Stimulated activated CD4-positive, alpha-beta T cell treated with anti-CD3 and anti-CD28 coated beads, Interleukin-1b, Interleukin-23, amount 100 ng/mL, for 24 hours (primary cell): ENCODE measurements at places on chromosomes 3 and 15.
A peak's percentile ranks its signal among the peaks of the same experiment; 100 is the strongest.

GRCh38 chr3:195163719-195164572 is 107.0 kb downstream of the XXYLT1 start:
- no peak for DNase-seq

DNA sequence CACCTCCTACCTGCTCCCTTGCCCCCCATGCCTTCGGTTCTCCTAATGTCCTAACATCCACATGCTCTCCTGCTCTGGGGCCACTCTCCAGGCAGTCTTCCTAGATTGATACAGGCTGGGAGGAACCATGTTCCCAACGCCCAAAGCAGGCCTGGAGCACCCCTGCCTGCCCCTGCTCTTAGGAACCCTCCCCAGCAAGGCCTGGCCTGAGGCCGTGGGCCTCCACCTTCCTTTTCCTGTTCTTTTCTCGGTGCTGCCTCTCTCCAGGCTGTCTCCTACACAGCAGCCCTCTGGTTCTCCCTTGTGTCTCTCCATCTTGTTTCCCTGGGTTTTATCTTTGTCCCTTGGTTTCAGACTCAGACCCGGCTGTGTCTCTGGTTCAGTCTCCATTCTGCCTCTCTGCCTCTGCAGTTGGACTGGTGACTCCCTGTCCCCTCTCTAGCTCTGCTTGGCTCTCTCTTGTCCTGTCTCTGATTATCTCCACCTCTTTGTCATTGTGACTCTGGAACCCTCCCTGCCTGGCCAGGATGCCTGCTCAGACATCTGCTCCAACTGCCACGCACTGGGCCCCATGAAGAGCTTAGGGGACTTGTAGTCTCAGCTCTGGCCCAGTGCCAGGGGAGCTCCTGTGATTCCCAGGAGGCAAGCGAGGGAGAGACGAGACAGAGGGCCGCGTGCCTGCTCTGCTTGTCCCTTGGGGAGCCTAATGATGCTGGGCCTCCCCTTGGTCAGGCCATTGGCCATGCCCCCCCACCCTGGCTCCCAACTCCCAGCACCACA is 26.0 kb upstream of the RPL29 start:
- DNase-seq = no peak

DNA sequence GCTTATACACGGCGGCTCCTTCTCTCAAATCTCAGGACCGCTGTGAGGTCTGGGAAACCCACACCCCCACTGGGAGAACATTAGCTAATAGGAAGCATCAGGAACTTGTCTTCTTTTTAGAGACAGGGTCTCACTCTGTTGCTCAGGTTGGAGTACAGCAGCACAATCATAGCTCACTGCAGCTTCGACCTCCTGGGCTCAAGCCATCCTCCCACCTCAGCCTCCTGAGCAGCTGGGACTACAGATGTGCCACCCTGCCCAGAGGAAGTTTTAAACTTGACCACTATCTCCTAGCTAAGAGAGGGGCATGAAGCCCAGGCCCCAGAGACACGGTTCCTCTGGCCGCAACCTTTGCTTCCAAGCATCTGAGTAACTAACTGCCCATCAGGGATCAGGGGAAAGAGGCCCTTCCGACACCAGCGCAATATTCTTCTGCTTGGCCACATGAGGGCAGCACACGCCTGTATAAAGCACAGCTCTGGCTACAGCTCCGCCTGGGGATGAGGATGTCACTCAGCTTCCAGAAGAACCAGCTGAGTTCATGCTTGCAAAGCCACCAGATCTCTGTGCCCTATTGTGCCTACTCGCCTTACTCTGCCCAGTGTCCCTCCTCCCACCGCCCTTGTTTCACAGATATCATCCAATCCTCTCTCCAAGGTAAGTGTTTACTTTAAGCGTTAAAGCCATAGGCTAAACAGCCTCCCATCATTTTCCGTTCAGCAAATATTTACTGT is 57.6 kb upstream of the SLC6A11 start:
- peak; percentile 21 for DNase-seq

DNA sequence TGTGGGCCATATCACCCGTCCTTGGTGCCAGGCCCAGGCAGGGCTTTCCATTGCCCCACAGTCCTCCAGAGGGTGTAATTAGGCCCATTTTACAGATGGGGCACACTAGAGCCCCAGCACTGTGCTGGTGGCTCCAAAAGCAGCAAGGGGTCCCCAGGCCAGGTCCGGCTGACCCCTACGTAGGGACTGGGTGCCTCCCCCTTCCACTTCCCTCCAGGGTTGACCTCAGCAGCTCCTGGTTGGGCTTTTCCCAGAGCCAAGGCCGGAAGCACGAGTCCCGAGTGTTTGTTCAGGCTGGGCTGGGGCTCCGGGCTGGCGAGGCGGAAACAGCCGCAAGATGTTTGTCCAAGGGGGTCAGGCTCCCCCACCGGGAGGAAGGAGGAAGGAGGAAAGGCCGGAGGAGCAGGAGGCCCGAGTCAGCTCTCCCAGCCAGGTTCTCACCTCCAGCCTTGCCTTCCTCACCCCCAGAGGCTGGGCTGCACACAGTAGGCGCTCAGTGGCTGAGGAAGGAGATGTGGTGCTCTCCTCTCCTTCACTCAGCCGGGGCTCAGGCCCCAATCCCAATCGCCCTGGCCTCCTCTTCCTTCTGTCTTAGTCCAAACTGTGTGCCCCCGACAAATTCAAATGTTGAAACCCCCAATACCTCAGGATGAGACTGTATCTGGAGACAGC is 17.1 kb upstream of the PLXND1 start:
- DNase-seq = no peak

DNA sequence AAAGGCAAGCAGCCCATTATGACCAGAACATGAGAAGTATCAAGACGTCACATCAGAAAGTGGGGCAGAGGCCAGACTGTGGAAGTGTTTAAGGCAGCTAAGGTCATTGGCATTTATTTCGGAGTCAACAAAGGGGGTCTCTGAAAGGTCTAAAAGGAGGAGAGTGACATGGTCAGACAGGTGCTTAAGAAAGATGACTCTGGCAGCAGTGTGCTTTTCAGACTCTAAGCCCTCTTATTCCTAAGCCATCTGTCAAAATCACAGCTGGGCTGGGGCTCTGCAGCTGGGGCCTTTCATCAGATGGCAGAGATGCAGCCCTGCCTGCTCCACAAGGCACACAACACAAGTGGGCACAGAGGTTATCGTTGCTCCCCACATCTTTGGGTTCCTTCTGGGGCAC is 14.0 kb downstream of the FBXL22 start:
- no peak for DNase-seq

- no peak for DNase-seq
Observed at GRCh38 chr3:191648787-191649186, 187.8 kb downstream of the PYDC2 start.

- no peak for DNase-seq
Observed at GRCh38 chr15:74042603-74043424, 39.5 kb downstream of the GOLGA6A start.
